Activated T-helper 1 cell treated with anti-CD3 and anti-CD28 coated beads, Interleukin-12 subunit alpha, Interleukin-12 subunit beta, Interleukin-2, Interleukin-4 antibody, amounts not matched to agents 30 ng/mL and 10 ng/mL and 1 ng/mL, durations not matched to agents 14 hours and 24 hours and 36 hours (primary cell): ENCODE measurements at places on chromosomes 1 and 21.

DNA sequence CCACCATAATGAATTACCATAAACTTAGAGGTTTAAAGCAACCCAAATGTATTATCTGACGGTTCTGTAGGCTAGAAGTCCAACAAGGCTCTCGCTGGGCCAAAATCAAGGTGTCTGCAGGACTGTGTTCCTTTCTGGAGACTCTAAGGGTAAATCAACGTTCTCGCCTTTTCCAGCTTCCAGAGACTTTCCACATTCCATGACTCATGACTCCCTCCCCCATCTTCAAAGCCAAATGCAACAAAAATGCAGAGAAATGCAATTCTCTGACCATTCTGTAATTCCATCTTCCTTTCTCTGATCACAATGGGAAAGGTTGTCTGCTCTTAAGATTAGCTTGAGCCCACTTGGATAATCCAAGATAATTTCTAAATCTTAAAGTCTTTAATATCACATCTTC lies 287.1 kb downstream of the LTN1 start:
- DNase-seq = no peak

DNA sequence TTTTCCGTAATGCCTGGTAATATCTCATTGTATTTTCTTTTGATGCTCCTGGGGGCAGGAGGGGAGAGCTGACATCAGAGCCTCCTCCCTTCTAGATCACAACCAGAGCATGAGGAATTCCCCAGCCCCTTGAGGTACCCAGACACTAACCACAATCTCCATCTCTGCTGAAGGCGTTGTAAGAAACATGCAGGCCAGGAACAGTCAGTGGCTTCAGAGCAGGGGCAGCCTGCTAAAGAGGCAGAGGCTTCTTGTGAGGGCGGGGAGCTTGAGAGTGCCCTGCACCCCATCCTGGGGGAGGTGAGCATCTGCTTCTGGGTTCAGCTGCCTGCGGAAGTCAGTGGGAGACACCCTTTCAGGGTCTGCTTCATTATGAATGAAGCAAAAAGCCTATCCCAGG lies 19.0 kb downstream of the MAPKAPK2 start:
- peak; percentile 69 for DNase-seq

GRCh38 chr1:26684763-26685508 lies 10.9 kb upstream of the ARID1A start:
- DNase-seq = no peak

GRCh38 chr1:210624722-210625121 lies 296.0 kb downstream of the HHAT start:
- DNase-seq = no peak

DNA sequence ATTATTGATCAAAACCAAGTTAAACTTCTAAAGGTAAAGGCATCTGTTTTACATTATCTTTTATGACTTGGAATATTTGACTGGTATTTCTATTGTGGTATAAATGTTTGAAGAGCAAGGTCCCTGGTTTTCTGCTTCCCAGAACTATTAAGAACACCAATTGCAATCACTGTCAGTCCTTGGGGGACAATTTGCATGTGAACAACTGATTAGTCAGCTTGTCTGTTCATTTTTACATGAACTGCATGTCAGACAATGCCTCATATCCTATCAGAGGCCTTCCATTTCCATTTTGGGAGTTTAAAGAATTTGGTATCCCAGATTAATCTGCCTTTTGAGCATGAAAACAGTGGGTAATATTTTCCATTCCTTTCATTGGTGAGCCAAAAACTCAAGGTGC lies 654.9 kb upstream of the USP24 start:
- no peak for DNase-seq

GRCh38 chr1:87226341-87226760 lies 102.3 kb upstream of the LMO4 start:
- DNase-seq = no peak

- no peak for DNase-seq
Observed at GRCh38 chr1:221029981-221030649, 150.9 kb downstream of the HLX start.

- DNase-seq = no peak
Observed at GRCh38 chr21:42341776-42342542, 8.8 kb downstream of the TFF2 start.

DNA sequence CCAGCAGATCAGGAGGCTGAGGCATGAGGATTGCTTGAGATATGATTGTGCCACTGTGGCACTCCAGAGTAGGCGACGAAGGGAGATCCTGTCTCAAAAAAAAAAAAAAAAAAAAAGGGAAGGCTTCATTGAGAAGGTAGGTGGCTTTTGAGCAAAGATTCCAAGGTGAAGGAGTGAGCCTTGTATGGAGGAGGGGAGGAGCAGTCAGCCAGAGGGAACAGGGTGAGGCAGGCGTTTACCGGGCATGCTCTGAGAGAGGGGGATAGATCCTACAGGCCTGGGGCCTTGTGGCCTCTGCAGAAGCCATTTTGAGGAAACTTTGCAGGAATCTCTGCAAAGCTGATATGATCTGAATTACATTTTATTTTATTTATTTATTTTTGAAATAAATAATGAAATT lies 5.1 kb upstream of the HDAC1 start:
- no peak for DNase-seq

DNA sequence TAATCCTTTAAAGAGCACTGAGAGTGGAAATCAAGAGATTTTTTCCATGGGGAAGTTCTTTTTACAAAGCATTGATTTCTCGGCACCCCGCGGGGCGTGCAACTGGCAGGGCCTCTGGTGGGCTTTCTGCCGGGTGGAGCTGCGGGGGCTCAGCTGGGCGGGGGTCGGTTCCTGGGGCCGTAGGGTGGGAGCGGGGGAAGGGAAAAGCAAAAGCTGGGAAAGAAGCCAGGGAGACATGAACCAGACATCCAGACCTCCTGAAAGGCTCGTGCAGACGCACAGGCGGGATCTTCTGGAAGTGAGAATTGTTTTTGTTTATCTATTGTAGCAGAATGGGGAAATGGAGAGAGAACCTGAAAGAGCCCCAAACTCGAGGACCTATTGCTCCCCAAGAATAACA lies 235.2 kb downstream of the FAM72C start:
- no peak for DNase-seq

- no peak for DNase-seq
Observed at GRCh38 chr21:41769933-41770332, 3.1 kb upstream of the RIPK4 start.

DNA sequence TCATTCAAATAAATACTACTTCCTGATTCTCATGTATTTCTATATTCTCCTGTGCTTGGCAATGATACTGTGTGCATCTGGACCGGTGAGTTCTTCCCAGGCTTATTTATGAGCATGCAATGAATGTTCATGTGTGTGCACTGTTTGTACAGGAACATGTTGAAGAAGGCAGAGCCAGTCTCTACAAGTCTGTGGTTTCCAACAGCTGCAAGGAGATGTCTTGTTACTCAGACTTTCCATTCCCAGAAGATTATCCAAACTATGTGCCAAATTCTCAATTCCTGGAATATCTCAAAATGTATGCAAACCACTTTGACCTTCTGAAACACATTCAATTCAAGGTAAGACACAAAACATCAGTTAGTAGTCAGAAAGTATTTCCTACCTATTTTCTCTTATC lies 19.1 kb downstream of the FMO1 start:
- no peak for DNase-seq

DNA sequence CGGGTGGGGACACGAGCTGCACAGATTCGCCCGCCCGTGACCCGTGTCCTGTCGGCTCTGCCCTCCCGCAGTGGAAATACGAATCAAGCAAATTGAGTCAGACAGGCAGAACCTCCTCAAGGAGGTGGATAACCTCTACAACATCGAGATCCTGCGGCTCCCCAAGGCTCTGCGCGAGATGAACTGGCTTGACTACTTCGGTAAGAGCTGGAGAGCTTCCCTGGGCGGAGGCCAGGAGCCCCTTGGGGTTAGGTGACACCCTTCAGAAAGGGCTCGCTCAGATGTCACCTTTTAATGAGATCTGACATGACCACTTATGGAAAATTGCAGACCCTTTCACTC lies 489 bp downstream of the CDCA8 start:
- DNase-seq = no peak

GRCh38 chr1:7236844-7237515 lies 451.7 kb downstream of the CAMTA1 start:
- no peak for DNase-seq

DNA sequence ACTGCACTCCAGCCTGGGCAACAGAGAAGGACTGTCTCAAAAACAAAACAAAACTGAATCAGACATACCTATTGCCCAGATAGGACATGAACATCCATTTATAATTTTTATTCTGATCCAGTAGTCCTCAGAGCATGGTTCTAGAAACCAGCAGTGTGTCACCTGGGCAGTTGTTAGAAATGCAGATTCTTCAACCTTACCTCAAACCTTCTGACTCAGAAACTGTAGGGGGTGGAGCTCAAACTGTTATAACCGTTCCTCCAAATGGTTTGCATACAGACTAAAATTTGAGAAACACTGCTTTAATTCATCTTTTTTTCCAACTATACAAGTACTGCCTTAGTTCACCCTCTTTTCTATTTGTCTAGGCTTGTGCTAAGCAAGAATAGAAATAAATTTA lies 6.0 kb downstream of the NASP start:
- DNase-seq = no peak

GRCh38 chr1:43947874-43948437 lies 1.2 kb downstream of the IPO13 start:
- DNase-seq = no peak

DNA sequence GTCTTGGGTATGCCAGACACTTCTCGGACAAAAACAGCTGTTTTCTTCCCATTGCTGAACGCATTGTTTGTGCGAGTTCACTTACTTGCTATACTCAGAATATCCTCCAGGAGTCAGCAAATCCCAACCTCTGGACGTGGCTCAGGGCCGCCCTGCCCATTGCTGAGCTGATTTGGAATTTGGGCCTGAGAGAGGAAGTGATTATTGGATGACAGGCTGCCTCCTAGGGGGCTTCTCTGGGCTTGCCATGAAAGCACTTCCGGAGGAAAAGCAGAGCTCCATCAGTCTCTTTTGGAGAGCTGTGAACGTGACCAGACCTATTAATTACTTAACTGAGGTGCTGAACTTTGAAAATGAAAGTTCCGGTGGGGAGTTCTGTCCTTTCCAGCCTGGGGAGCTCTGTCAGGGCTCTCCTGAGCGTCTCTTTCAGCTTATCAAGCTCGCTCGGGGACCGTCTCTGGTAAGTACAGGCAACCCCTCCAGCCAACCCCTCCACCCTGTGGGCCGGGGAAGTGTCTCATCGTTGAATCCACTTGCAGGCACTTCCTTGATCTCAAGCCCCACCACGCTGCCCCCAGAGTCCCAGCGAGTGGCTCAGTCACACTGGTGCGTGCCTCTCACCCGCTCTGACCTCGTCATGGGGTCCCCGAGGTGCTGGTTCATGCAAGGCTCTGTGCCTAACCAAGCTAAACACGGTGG lies 76.9 kb downstream of the CLIC6 start:
- DNase-seq = peak; percentile 46

GRCh38 chr1:56330391-56331026 lies 248.9 kb downstream of the PLPP3 start:
- DNase-seq = no peak

GRCh38 chr1:101175466-101175865 lies 61.4 kb upstream of the S1PR1 start:
- DNase-seq = no peak

GRCh38 chr21:46157396-46157986 lies 2.1 kb upstream of the FTCD start:
- DNase-seq = no peak

- DNase-seq = no peak
Observed at GRCh38 chr1:9990944-9991343, 6.1 kb upstream of the RBP7 start.
